ENCODE measurements at places on chromosomes 11 and 22.

DNA sequence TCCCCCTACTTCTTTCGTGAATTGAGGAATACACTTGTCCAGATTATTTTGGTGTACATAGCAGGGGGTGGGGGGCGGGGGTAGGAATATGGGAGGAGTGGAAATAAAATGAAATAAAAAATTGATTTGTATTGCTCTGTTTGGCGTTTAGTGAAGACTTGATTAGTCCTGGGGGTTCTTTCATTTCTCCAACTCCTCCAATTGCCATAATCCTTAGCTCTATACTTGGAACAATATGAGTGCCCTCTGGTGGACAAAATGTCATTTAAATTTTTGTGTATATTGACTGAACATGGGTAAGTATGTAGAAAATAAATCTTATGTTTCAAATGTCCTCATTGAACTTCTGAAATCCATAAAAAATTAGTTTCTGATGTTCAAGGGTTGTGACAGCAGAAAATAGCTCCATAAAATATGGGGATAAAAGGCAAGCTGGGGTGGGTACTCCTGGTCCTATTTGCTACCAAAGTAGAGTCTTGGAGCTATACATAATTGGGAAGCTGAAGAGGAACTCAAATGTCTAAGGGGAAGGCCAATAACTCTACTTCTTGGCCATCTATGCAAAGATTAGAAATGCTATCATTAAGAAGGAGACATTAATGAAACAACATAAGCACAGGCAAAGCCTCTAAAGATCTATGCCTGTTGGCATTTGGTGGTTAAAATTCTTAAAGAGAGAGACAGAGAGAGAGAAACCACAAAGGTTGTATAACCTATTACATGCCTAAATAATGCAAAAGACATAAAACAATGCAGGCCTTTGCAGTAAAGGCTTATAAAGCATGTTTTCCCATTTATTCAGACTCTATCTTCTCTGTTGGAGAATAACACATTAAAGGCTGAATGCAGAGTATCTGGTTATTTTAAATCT is 421.6 kb downstream of the METTL15 start:
- DNase-seq, result peak; percentile 72

- no peak for DNase-seq
Measured at GRCh38 chr22:40757071-40757470, 62.1 kb downstream of the SLC25A17 start.

DNA sequence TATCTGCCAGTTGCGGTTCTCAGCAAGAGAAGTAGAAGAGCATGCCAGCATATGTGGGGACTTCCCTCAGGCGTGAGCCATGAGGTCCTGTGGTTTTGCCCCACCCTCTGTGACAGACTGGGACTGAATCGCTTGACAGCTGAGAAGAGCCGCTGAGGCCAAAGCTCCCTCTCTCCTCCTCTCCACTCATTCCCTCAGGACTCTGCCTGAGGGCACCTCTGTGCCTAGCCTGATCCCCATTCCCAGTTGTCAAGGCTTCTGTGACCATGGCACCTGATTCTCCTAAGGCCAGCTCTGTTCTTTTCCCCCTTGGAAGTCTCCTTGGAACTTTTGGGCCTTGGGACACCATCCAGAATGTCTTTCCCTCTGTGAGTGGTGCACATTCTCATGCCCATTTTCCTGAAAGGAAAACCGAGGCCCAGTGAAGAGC is 27.0 kb downstream of the ART5 start:
- DNase-seq, result peak; percentile 79

DNA sequence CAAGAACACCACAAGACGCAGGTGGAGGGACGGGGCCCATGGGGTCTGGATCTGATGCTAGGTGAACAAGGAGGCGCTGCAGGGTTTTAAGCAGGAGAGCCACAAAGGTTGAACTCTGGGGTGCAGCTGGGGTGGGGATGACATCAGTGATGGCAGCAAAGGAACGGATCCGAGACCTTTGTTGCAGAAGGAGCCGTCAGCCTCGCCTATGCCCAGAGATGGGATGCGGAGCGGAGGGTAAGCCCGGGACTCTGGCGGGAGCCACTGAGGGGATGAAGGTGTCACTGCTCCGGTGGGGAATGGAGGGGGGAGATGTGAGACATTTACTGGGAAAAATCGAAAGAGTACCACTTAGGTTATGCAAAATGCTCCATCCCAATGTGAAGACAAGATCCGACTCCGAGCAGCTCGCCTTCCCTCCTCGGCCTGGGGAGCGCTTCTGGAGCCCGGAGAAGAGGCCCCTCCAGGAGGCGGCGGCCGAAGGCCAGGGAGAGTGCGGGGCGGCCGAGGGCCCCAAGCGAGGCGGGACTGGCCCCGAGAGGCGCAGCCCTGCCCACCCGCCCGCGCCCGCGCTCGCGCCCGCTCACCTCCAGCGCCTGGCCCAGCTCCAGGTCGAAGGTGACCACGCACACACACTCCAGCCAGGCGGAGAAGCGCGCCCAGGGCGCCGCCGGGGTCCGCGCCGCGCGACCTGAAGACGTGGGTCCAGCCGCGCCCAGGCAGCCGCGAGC is 422 bp downstream of the DENND6B start:
- DNase-seq, result no peak

GRCh38 chr11:123537726-123538125 is 107.7 kb downstream of the GRAMD1B start:
- no peak for DNase-seq

GRCh38 chr11:59610289-59610688 is 5.3 kb downstream of the OSBP start:
- DNase-seq, result no peak

DNA sequence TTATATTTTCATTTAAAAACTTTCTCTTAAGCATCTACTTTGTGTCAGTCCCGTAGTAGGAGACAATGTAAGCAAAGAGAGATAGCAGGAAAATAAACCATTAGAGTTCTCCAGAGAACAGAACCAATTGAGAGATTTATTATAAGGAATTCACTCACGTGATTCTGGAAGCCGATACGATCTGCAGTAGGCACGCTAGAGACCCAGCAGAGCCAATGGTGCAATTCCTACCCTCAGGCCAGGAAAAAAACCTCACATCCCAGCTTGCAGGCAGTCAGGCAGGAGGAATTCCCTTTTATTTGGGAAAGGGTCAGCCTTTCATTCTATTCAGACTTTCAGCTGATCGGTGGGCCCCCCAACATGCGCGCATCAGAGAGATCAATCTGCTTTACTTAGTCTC is 7.3 kb upstream of the PLEKHA7 start:
- DNase-seq, result no peak

- no peak for DNase-seq
Measured at GRCh38 chr11:72398058-72398758, 36.1 kb downstream of the CLPB start.

- no peak for DNase-seq
Measured at GRCh38 chr22:30452861-30453260, 19.0 kb downstream of the SEC14L3 start.

DNA sequence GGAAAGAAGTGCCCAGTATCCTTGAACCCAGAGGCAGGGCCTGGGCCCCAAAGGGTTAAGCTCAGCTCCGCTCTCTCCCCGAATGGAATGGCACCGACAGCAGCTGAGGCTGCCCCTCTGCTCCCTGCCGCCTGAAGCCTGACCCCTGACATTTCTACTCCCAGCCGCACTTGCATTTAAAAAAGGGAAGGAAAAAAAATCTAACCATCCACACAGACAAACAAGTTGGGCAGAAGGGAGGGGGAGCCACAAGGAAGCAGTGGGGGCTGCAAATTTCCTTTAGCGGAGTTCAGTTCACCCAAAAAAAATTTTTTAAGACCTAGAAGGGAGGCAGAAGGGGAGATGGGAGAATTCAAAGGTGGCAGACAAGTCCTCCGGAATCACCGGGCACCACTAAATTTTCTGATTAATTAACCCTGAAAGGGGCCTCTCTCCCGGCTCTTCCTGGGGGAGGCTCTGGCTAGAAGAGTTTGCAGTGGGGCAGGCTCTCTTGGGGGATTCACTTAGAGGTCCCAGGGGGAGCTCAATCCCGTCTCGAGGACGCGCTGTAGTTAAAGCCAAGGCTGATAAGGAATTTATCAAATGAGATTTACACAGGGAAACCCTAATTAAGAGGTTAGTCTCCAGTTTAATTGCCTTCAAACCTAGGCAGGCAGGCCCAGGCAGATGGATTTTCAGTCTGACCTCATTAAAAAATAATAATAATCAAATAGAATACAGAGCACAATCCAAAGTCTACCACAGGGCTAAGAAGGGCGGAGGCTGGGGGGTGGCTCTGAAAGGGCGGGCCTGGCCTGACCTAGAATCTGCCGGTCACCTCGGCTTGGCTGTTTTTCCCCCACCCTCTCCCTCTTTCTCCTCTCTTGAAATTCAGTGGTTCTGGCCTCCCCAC is 25.6 kb downstream of the MN1 start:
- no peak for DNase-seq

- DNase-seq, result no peak
Measured at GRCh38 chr11:113295993-113296392, 18.4 kb upstream of the TTC12 start.

DNA sequence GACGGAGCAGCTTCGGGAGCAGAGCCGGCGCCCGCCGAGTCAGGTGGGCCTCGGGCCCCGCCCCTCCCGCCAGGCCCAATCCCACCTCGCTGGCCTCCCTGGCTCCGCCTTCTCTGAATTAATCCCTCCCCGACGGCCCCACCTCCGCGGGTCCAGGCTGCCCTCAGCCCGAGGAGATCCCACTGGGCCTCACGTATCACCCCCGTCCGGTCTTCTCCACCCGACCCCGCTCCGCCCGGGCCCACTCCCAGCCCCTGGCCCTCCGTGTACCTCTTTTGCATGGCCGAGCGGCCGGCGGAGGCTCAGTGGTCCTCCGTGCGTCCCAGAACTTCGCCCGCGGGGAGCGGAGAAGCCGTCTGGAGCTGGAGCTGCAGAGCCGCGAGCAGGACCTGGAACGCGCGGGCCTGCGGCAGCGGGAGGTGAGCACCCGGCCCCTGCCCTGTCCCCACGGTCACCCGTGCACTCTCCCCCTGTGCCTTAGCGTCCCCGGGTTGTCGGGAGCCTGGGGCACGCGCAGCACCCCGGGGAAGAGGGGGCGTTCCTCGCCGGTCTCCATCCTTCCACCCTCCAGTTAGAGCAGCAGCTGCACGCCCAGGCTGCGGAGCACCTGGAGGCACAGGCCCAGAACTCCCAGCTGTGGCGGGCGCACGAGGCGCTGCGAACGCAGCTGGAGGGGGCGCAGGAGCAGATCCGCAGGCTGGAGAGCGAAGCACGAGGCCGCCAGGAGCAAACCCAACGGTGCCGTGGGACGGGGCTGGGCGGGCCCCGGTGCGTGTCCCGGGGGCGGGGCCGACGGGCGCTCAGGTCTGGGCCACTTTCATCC is 2.2 kb upstream of the CD151 start:
- DNase-seq, result peak; percentile 63

DNA sequence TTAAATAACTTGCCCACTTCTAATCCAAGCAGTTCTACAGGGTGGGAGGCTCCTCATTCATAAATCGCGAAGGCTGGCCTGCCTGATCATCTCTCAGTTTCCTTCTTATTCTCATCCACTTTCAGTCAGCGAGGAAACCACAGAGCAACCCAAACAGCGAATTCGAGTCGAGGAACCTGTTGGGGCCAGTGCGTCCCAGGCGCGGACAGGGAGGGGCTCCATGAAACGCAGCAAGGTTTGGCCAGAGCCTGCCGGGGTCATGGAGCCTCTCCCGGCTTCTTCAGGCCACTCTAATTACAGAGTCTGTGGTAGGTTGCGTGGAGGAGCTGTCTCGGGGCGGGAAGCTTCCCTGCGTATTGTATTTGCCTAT is 741 bp upstream of the NAV2 start:
- no peak for DNase-seq

DNA sequence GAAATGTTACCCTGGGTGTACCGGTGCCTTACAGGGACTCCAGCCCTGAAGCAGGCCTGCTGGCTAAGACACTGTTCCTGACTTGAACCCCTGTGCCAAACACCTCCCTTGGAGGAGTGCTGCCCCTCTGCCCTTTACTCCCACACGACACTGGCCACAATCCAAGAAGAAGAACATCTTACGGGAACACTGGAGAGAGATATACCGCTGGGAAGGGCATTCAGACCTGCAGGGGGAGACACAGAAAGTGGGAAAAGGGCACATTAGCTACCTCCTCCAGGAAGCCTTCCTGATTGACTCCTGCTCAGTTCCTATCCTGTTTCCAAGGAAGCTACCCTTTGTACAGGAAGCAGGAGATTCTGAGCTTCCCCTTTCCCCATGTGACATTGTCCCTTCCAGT is 18.7 kb downstream of the TMPRSS13 start:
- DNase-seq, result peak; percentile 20

DNA sequence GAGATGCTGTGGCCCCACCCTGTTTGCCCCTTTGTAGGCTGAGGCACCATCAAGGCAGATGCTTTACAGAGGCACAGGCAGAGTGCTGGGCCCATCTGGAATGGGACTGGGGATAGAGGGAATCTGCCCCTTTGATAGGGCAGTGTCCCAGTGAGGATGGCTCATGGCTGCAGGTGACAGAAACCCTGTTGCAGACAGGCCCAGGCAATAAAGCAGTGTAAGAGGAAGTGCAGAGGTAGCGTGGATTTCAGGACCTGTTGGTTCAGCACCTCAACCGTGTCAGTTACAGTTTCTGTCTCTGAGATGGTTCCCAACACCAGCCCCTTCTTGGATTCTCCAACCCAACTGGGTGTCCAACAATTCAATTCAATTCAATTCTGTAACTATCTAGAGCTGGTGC is 25.1 kb downstream of the PRDM11 start:
- DNase-seq, result no peak

GRCh38 chr11:3369366-3369765 is 9.6 kb downstream of the ZNF195 start:
- DNase-seq, result no peak

DNA sequence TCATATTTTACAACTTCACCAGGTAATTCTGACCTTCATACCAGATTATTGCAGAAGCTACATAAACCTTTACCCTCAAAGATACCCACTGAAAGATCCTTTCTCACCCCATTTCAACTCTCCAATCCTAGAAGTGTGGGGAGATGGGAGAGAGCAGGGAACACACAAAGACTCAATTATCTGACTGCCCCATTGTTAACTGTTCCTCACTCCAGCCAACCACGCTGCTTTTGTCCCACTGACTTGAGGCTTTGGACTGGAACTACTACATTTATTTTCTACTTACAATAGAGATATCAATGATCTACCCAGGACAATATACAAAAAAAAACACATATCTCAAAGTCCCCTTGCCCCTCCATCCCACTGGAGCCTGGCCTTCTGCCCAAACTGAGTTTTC is 44.7 kb upstream of the SLN start:
- DNase-seq, result no peak

- DNase-seq, result no peak
Measured at GRCh38 chr11:3674189-3674588, 3.0 kb upstream of the CHRNA10 start.

DNA sequence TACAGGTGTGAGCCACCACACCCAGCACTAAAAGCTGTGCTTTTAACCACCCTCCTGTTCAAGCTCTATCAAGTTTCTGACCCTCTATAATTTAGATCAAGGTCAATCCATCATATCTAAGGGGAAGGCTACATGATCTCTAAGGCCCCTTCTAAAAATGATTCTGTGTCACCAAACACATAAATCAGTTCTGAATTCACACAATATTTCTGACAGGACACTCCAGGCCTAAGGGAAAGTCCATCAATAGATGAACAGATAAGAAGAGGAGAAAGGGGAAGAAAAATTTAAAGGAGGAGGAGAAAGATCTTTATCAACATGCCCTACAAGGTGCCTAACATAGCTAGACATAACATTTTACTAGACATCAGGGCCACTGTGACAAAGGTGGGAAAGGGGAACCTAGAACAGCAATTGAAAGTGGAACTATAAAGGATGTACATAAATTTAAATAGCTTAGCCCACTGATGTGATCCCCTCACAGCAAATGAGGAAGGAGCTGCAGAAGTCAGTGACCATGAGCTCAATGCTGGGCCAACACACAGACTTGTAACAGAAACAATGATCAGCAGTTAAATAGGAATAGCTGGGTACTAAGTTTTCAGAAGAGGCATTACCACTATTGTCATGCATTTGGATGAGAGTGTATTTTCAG is 4.7 kb downstream of the PRCP start:
- peak; percentile 78 for DNase-seq

All from OCI-M1 (cell line).